ENCODE measurements at places on chromosomes 2 and 18. TPM values are rescaled to one million over a fixed set of nuclear protein-coding genes. Genes with fewer than 3 reads are reported as not detected.

GRCh38 chr2:73175663-73176204 is 26.6 kb upstream of the NOTO start:
- DNase-seq, result peak; percentile 81

DNA sequence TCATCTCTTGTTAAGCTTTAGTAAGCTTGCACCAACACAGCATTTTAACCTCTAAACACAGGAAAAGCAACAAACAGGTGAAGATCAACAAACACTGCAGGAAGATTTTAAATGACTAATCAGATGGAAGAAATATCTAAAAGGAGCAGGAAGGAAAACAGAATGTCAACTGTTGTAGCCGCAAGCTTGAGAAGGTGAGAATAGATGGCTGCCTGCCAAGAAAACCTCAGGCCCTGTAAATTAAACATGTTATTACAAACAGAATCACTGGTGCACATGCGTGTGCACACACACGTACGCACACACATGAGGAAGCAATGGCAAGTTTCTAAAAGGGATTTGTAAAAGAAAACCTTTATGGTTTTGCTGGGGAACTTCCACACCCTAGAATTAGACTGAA is 257.8 kb upstream of the GALNT5 start:
- DNase-seq, result no peak

The CTAGE1 gene
- total RNA-seq, result not detected

DNA sequence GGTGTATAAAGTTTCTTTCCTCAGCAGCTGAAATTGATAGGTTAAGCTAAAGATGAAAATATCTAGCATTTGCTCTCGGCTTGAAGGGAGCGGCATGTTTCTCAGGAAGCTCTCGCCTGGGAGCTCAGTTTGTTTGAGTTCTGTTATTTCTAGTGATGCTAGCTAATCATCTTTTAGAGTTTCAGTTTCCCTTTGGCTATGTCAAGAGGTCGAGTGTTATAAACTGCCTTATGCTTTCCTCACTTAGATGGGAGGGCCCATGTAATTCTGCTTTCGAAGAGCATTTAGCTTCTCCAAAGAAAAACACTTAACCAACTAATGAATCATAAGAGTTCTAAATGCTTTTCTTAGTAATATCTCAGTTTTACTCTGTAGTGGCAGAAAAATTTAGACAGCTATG is 33.6 kb downstream of the PLCL1 start:
- no peak for DNase-seq

- no peak for DNase-seq
Observed at GRCh38 chr2:149155988-149156387, 117.5 kb downstream of the LYPD6B start.

DNA sequence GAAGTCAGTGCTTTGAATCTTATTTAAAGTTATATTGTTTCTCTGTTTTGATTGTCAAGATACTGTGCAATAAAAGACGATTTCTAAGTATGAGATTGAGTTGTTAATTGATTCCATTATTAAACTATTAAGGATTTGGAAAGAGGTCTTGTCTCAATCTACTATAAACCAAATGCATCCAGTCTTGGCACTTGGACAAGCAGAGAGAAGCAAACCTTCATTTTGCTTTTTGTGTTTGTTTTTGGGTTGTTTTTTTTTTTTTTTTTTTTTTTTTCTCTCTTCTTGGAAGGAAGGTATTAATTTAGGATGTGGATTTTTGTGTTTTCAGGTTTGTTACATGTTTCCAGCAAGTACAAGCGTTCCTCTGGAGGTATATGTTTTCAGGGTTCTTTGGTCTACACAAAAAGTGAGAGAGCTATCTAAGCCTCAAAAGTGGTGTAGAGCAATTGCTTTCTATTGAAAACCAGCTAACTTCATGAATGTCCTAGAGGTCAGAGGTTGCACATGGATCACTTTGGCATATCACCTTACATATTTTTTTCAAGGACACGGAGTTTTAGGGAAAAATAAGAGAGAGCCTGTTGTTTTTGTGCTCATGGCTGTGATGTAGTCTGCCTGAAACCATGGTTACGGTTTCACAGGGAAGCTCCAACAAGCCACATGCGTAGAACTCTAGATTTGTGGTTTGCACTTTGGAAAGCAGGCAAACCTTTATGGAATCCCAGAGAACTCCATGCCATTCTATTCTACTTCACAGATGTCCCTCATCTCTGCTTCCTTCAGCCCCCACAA is 1.8 kb downstream of the PRKCE start:
- no peak for DNase-seq

GRCh38 chr2:108492364-108492763 is 41.9 kb upstream of the LIMS1 start:
- no peak for DNase-seq

DNA sequence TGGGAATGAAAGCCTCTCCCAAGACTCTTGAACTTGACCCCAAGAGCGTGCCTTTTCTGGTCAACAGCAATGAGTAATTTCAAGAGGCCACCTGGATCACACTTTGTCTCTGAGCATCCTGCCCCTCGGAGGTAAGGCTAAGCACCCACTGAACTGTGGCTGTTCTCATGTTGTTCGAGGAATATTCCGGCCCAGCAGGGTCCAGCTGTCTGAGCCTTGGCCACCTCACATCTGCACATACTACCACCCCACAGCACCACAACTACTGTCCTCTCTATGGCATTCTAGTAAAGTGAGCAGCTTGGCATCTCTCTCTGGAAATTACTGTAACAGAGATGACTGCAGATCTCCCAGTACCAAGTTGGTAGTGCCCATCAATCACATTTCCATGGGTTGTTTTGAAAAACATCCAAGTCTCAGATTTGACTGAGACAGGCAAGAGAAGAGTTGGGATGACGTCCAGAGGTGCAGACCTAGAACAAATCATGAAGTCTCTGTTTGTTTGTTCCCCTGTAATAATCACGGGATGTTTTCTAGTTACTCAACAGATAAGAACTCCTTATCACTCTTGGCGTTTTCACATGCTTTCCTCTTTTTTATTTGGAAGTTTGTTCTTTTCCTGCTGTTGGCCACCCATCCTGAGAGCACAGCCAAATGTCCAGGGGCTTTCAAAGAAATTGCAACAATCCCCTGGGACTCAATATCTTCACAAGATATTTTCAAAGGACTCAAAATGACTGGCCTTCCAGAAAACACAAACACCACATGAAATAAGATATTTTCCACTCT is 336.0 kb upstream of the TNP1 start:
- no peak for DNase-seq

The NETO1 gene
- total RNA-seq, result not detected

GRCh38 chr2:222284466-222284865 is 14.3 kb downstream of the PAX3 start:
- DNase-seq, result peak; percentile 80

The DNER gene
- total RNA-seq, result 0.15 TPM

The SERPINB2 gene
- total RNA-seq, result not detected

The ONECUT2 gene
- total RNA-seq, result 1.9 TPM

The C2orf78 gene
- not detected for total RNA-seq

GRCh38 chr18:61322265-61322873 is 10.9 kb upstream of the CDH20 start:
- DNase-seq, result peak; percentile 77

DNA sequence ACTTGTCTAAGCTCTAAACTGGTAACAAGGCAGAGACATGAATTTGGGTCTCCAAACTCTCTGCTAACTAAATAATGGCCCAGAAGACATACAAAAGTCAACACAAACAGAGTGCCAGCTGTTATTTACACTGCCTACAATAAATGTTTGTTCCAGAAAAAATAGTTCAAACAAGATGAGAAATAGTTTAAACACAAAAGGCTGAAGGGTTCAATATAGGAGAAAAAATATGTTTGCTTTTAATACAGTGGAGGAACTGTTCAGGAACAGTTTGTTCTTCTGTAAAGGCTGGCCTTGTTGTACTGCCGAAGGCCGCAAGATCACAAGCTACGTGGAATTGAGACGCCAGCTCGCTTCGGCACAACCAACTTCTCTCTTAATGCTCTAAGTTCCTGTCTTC is 74.6 kb downstream of the AFF3 start:
- DNase-seq, result no peak

DNA sequence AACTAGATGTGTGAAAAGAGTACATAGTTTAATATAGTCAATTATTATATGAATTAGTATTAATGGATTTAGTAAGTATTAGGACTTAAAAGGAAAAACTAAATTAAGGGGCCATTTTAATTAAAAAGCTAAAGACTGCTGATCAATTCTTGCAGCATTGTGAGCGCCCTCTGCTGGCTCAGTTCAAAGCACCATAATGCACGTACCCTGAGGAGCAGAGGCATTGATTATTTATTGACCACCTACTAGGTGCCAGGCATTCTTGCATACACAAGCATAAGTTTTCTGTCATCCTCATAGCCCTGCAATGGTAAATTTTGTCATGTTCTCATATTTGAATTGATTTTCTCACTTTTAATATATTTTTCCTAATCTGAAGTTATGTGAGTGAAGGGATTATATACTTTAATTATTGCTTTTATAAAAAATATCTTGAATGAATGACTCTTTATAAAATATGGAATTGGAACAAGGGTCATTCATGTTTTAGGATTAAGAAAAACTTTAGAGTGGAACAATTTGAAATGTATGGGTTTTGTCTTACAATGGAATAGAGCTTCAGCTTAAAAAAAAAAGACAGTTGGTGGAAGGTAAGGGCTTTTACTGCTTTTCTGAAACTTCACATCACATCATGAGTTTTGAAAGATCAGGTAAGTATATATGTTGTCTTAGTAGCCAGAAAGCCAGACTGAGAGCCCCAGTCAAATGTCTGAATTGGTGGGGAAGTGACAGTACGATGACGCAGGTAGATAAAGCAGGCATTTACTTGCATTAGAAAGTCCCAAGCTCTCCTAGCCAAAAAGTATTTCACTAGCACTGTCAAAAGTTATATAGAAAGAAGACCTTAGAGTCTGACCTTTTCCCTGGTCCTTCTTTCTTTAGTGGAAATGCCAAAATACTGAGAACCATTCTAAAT is 9.7 kb downstream of the ITGA4 start:
- DNase-seq, result peak; percentile 59

DNA sequence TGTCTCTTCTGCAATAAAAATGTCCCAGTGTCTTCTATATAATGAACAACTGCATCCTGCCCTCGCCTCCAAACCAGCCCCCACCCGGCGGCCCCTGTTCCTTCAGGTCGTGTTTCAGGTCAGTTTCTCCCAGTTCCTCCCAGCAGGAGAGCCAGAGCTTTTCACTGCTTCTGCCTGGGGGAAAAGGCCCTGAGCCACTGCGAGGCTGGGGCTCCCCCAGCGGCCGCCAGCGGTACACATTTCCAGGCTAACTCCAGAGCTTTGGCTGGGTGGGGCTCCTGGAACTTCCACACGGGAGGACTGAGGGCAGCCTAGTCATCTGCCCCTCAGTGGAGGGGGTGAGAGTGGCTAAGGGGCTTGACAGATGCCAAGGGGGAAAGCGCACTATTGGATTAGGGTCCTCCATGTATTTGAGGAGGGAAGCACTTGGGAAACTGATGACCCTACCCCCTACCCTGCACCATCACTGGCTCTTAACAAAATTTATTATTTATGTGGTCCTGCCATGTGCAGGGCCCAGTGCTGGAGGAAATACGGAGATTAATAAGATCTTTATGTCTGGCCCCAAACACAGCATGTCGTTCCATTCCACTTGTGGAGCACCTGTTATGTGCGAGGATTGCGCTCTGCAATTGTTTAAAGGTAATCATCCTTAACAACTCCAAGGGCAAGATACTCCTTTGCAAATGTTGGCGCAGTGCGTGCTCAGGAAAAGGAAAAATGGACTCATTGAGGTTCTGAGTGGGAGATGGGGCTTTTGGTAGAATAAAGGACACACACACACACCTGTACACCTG is 17.3 kb upstream of the CYS1 start:
- DNase-seq, result peak; percentile 83

DNA sequence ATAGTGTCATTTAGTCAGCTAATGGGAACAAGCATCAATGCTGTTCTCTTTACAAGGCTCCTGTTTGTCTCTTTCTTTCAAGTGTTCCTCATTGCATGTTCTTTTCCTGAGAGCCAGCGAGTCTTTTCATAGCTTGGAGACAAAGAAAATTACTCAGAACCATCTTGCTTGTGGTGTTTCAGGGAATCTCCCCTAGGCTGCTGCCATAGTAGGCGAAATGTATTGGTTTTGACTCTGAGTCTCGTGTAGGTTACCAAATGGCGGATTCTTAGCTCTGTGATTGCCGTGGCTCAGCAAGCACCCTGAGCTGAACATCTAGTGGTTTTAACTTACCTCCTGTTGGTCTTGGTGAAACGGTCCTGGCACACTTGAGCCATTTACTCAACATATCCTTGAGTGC is 68.7 kb downstream of the RHBDD1 start:
- no peak for DNase-seq

- DNase-seq, result peak; percentile 18
Observed at GRCh38 chr2:143955401-143956065, 564.4 kb downstream of the ZEB2 start.

- DNase-seq, result peak; percentile 66
Observed at GRCh38 chr2:71589763-71590162, 136.4 kb downstream of the DYSF start.

- no peak for DNase-seq
Observed at GRCh38 chr18:70116949-70117348, 88.5 kb downstream of the RTTN start.

The NCKAP1 gene
- total RNA-seq, result 108 TPM

DNA sequence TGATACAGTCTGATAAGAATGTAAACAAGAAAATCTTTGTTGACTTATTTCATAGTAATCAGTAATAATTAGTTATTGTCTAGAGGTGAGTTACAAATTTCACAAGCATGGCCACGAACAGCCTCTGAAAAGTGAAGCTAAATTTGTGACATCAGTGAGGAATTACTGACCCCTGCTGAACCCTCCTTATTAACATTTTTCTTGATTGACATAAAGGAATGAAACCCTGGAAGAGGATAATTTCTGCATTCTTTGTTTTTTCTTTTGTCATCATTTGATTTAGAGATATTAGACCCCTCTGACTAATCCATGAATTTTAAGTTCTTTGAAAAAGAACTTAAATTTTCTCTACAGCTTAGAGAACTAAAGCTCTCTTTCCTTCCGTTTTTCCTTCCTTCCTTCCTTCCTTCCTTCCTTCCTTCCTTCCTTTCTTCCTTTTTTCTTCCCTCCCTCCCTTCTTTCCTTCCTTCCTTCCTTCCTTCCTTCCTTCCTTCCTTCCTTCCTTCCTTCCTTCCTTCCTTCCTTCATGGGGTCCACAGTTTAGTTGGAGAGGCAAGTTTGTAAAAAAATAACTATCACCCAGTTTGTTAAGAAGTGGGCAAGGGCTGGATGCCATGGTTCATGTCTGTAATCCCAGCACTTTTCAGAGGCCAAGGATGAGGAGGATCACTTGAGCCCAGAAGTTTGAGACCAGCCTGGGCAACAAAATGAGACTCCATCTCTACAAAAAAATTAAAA is 387.0 kb downstream of the MTX2 start:
- no peak for DNase-seq

DNA sequence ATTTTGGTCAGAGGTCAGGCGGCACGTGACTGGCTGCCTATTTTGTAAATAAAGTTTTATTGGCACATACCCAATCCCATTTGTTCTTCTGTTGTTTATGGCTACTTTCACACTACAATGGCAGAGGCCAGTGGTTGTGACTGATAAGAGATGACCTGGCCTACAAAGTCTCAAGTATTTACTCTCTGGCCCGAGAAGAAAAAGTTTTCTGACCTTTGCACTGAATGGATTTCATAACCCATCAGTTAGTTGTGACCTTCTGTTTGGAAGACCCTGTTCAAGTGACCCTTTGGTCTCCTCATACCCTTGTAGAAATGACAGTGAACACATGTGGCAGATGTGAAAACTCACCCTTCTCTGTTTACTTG is 121.4 kb upstream of the MGAT5 start:
- no peak for DNase-seq

GRCh38 chr2:212975333-212975732 is 176.1 kb downstream of the IKZF2 start:
- no peak for DNase-seq

GRCh38 chr2:33086400-33087015 is 139.8 kb downstream of the LTBP1 start:
- peak; percentile 17 for DNase-seq
